NCI-H187 (cell line): ENCODE measurements at places on chromosomes 16 and 17.

DNA sequence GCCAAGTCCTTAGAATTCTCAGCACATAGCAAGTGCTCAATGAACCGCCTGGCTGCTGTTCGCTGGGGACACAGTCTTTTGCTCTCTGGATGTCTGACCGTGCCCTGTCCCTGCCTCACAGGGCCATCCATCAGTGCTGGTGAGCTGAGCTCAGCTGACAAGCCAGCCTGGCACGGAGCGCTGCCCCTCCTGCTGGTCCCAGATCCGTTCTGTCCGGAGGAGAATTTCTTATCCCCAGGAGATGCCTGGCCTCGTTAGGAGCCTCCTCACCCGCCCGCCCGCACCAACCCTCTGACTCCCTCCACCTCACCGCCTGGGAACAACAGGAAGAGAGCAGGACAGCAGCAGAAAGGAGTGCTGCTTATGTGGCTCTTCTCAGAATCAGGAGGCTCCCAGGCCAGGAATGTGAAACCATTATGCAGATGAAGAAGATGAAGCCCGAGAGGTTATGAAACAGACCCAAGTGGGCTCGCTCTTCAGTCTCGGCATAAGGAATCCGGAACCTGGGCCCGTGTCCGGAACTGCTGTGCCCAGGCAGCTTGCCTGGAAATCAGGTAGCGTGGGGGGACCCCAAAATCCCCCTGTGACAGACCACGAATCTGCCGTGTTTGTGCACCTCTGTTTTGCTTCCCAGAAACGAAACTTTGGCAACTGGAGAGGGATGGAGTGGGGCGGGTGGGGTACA lies 28.8 kb upstream of the RMI2 start:
- no peak for DNase-seq

DNA sequence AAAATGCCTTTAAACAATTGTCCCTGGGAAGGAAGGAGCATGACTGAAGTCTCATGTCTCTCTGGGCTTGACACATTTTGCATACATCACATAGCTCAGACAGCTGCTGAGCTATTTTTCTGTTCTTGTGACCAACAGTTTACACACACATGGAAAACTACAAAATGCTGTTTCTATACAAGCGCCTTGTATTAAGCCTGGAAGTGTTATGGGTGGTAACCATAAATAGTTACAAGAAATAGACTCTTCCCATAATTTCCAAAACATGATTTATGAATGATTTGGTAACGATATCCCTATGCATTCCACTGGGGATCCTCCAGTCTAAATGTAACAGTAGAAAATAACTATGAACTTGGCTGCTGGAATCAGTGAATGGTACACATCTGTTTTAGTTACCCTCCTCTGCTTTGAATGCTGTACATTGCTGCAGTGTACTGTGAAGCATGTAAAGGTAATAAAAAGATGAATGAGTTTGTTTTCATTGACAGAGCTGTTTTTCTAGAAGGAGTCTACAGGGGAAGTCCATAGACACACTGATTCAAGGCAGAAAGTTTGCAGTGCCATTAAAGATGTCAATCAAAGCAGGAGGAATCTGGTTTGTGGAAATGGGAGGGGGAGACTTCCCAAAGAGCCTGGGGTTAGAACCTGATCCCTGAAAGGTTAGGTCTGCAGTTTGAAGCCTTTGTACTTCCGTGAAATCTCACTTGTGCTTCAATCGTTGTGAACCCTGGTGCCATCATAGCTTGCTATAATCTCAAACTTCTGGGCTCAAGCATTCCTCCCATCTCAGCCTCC lies 5.0 kb downstream of the ACSF2 start:
- DNase-seq: no peak

DNA sequence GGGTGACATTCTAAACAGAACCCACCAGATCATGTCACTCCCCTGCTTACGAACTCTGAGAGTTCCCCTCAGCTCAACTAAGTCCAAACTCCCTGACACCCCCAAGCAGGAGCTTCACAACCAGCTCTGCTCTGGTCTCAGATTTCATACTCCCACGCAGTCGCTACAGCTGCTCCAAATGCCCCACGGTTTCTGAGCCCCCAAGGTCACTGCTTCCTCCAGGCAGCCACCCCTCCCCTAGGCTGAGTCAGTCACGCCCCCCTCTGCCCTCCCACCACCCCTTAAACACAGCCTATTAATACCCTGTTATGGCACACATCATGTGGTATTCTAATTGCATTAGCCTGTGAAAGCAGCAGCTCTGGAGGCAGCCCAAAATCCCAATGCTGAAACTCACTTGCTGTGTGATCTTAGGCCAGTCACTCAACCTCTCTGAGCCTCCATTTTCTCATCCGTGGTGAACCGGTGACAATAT lies 51.5 kb downstream of the GSG1L start:
- no peak for DNase-seq

GRCh38 chr17:46764709-46765401 lies 53.6 kb downstream of the WNT3 start:
- no peak for DNase-seq

DNA sequence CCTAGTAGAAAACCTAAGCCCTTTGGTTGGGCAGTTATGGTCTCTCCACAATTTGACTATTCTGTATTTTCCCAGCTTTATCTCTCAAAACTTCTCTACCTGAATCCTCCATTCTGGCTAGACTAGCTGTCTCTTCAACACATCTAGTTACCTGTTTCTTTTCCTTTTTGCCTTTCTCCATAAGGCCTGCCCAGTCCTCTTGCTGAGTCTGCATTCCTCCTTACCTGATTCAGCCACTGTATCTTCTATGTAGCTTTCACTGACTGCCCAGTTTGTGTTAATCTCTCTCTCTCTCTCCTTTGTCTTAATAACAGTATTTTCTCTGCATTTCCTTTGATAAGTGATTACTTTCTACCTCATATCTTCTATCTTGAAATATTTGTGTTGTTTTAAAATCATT lies 2.1 kb upstream of the EVI2A start:
- no peak for DNase-seq

- DNase-seq: peak; percentile 35
These were observed 12.6 kb upstream of the MRPL38 start for GRCh38 chr17:75917141-75917916.
